ENCODE measurements at places on chromosomes 5 and 9. TPM values are rescaled to one million over a fixed set of nuclear protein-coding genes. Genes with fewer than 3 reads are reported as not detected.

- no peak for DNase-seq
These were observed 13.0 kb upstream of the SCGB3A1 start for GRCh38 chr5:180604271-180604670.

- DNase-seq, result no peak
These were observed 53.7 kb downstream of the CEP120 start for GRCh38 chr5:123369371-123369968.

DNA sequence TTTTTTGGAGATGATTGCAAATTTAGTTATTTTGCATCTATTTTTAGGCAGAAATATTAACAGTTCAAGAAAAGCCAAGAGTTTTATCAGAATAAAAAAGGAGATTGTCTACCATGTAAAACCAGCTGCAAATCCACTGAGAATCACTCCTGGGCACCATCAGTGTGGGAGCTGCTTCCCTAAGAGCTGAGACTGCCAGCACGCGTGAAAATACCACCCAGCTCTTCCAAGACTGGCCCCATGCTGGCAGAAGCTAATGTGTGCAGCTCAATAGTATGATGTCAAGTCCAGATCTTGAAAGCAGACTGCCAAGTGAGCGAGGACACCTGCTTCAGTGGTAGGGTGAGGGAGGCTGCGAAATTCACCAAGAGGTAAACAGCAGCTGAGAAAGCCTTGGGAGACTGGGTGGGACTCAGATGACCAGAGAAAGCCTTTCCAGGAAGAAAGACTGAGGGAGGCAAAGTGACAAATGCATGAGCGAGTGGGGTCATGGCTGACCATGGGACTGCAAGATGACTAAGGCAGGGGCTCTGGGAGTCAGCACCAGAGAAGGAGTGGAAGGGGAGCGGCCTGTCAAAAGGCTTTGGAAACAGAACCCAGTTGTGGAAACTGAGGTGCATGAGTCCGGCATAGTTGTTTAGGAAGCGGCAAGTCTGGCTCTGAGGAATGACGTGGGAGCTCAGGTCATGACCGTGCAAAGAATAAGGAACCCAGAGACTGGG, 200.9 kb downstream of the GADD45G start:
- DNase-seq, result no peak

GRCh38 chr5:124652514-124652819, 94.0 kb downstream of the ZNF608 start:
- DNase-seq, result no peak

GRCh38 chr9:108703429-108703828, 152.4 kb downstream of the ACTL7B start:
- no peak for DNase-seq

- no peak for DNase-seq
These were observed 98.5 kb downstream of the ARSB start for GRCh38 chr5:78886341-78887230.

- DNase-seq, result no peak
These were observed 214.7 kb upstream of the NR4A3 start for GRCh38 chr9:99606957-99607356.

DNA sequence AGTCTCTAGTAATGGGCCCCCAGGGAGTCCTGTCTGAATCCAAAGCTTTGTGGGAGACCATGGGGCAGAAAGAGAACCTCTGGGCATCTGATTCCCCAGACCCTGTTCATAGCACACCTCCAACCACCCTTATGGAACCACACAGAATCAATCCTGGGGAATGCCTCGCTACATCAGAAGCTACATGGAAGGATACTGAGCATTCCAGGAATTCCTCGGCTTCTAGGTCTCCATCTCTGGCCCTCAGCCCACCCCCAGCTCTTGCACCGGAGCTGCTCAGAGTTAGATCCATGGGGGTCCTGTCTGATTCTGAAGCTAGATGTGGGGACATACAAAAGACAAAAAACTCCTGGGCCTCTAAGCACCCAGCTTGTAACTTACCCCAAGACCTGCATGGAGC, 28.4 kb downstream of the VCP start:
- no peak for DNase-seq

DNA sequence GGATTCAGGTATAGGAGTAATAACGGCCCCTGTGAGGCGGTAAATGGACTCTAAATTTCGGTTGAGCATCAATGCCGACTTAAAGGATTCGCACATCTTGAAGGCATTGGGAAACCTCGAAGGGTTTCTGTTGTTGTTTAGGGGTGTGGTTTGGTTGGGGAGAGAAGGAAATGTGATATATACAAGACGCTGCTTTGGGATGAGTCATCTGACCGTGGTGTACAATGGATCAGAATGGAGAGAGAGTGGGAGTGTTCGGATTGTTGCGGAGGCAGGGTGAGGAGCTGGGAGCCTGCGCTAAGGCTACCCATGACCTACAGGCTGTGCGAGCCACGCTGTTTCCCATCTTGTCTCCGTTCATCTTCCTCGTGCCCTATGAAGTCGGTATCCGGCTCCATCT, 60.4 kb upstream of the ERCC6L2 start:
- DNase-seq, result peak; percentile 52

DNA sequence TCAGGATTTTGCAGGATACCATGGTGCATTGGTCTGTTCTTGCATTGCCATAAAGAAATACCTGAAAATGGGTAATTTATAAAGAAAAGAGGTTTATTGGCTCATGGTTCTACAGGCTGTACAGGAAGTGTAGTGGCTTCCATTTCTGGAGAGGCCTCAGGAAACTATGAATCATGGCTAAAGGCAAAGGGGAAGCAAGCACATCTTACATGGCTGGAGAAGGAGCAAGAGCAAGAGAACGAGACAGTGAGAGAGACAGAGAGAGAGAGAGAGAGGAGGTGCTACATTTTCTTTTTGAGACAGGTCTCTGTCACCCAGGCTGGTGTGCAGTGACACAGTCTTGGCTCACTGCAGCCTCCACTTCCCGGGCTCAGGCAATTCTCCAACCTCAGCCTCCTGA, 43.9 kb downstream of the P4HA2 start:
- DNase-seq, result no peak

Gene BAAT
- not detected for total RNA-seq

Gene SLC25A2
- total RNA-seq, result 0.33 TPM

Gene SOHLH1
- total RNA-seq, result not detected

Gene RNF180
- total RNA-seq, result not detected

Gene PCDHB16
- not detected for total RNA-seq

Gene GLRX
- 23.0 TPM for total RNA-seq

Measured in PC-9 (cell line).